ENCODE measurements at places on chromosomes 13 and 19. TPM values are rescaled to one million over a fixed set of nuclear protein-coding genes. Genes with fewer than 3 reads are reported as not detected.

DNA sequence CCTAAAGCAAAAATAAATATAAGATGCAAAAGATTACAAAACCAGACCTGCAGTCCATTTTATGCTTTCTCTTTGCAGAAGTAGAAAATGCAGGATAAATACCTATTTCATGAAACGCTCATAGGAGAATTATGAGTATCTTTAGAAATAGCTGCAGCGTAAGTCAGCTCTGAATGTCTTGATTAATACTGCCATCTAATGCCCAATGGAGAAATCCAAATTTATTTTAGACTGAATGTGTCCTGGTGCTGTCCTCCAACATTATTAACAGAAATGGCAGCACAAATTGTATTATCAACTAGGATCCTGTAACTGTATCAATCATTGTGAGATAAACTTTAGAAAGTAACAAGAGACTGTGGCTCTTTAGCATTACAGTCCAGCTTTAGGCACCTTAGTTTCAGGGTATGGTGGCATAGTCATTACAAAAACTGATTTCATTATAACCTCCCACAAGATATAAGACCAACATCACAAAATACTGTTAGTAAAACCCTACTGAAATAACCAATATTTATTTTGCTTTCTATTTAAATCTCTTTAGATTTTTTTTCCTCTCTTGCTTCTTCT is 162.1 kb upstream of the MIR17HG start:
- no peak for DNase-seq

DNA sequence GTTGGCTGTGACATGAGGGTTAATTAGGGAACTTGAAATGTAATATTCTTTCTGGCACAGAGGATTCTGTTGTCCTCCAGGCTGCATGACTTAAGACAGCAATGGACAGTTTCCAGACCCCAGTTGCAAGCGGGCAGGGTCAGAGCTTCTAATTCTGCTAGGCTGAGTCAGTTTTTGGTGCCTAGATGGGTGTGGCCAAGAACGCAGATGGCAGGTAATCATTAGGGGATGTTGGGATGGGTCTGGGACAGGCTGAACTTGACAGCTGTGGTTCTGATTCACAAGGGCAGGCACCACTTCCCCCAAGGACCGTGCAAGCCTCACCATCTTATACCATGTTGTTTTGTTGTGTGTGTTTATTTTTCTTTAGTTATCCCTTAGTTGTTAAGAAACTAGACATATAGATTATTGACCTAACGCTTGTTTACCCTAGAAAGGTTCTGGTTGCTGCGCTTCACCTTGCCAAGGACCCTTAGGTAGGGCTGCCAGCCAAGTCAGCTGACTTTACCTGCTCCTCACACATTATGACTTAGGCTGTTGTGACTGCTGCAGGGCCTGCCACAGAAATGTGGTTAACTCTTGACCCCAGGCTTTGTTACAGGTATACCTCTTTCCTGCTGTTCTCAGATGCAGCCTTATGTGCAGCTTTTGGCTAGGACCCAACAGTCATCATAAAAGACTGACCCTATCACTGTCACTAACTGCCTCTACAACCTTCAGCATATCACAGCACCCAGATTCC is 117.7 kb upstream of the KLF12 start:
- no peak for DNase-seq

- DNase-seq = no peak
These were observed 12.4 kb downstream of the ERFL start for GRCh38 chr19:41915776-41916414.

GRCh38 chr19:29501816-29502580 is 23.8 kb upstream of the VSTM2B start:
- no peak for DNase-seq

- DNase-seq = no peak
These were observed 26.1 kb upstream of the FXYD3 start for GRCh38 chr19:35089554-35089953.

DNA sequence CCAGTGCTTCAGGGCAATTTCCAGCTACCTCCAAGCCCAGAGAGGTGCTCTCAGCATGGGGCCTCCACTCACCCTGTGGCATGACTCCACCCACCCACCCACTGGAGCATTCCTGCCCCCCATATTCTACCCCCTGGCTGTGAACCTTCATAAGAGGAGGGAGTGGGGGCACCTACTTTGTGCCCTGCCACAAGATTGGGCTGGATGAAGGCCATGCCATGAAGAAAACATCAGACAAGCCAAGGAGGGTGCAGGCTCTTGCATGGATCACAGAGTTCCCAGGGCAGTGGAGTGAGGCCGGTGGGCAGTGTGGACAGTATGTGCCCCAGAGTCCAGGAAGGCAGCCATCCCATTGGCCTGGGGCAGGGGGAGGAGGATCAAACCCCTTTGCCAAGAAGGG is 97.8 kb downstream of the UQCRFS1 start:
- DNase-seq = no peak

DNA sequence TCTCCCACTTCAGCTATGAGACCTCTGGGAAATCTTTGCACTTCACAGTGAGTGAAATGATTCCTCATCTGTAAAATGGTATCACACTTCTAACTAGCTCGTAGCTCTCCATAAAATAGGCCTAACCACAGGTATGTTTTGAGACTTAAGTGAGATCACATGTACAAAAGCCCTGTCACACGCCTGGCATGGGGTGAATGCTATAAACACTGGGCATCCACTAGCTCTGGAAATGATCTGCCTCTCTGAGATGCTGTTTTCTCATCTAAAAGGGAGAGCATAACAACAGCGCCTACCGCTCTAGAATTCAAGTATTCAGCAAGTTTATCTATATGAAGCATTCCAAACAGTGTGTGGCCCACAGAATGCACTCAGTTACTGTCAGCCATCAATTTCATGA is 2.2 kb downstream of the AKT2 start:
- no peak for DNase-seq

- peak; percentile 65 for DNase-seq
These were observed 2.7 kb downstream of the MKNK2 start for GRCh38 chr19:2048104-2048958.

DNA sequence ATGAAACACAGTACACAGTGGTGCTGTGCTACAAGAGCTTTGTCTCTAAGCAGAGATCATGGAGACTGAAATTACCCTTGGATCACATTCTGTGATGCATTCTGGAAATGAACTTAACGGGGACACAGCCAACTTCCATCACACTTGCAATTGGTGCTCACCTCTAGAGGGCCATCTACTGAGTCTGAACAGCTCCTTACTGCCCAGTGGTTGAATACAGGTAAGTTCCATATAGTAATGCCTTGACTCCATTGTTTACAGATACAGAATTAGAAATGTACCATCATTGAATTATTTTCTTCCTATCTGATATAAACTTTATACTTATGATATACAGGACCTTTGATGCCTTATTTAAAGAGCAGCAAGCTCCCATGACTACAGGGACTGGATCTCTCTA is 686.4 kb downstream of the PCDH9 start:
- no peak for DNase-seq

DNA sequence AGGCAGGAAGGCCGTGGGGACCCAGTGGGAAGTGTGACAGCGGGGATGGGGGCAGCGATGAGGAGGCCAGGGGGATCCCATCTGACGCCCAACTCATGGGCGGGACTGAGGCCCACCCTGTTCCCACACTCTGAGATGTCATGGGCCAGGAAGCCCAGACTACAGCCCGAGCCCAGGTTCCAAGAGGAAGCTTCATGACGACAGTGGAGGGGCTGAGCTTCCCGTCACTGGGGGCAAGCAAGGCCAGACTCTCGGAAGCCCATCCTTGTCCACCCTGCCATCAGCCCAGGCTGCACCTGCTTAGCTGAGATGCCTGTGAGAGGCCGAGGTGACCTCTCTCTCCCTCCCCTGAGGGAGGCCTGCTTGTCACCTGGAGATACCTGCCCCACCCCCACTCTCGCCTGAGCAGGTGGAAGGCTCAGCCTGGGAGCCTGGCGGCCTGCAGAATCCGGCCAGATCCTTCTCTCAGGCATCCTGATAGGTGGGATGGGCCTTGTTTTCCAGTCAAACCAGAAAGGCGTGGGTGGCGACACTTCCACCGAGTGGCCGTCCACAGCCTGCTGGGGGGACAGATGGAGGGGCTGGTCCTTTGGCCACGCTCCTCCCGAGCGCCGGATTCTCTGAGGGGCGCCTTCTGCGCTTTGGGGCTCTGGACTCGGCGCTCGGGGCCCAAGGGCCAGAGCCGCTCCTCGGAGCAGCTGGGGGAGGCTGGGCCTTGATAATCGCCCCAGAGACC is 4.8 kb downstream of the ZBTB7A start:
- peak; percentile 77 for DNase-seq

DNA sequence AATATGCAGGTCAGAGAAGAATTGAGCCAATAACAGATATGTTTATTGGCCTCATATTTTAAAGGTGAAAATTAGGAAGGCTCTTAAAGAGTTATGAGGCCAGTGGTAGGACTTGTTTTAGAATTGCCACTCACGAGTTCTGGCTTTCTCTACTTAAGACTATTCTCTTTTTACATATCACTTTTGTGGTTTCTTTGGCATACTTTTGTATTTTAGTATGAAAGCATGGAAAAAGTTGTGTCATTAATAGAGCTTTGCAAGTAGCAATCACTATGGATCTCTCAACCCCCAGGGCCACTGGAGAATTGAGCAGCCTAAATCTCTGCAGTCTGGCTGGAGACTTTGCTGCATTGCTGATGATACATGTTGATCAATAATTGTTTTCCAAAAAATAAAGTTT is 64.6 kb upstream of the SOX21 start:
- no peak for DNase-seq

- DNase-seq = no peak
These were observed 11.7 kb downstream of the ZNF226 start for GRCh38 chr19:44176590-44176989.

SHISA7 gene
- total RNA-seq = not detected

DZIP1 gene
- 1.2 TPM for total RNA-seq

MUC16 gene
- total RNA-seq = not detected

PTGIR gene
- 3.0 TPM for total RNA-seq

Data from left lobe of liver (tissue), 2 donors.